ENCODE measurements at places on chromosomes 3 and 15.

- DNase-seq = no peak
Measured at GRCh38 chr3:127763816-127764215, 58.5 kb downstream of the MGLL start.

DNA sequence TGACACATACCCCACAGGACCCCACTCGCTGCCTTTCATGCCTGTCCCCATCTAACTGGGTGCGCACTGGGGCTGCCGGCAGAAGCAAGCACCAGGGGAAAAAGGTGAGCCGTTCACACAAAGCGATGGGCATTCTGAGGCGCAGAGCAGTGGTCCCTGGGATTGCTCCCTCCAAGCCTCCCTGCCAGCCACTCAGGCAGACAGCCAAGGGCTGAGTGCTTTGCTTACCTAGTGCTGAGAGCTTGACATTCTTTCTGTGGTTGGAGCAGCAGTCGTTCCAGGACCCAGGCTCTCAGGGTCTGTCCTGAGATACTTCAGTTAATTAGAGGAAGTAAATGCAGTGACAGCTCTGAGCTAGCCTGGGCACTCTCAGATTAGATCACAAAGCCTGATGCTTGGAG lies 5.7 kb downstream of the ESYT3 start:
- no peak for DNase-seq

DNA sequence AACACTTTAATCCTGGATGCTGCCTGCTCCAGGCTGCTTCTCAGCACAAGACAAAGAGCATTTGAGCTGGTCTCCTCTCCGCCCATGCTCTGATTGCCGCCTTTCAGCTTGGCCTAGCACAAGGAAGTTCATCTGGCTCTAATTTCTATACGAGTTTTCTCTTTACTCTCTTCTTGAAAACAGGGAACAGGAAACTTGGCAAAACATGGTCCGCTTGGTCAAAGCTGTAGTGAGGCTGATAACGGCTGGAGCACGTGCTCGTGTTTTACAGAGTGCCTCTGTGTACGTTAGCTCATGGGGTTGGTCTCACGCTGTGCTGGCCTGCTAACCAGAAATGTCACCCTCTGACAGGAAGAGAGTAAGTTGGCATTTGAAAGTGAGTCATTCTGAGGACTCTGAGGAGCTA lies 19.2 kb downstream of the RARRES1 start:
- no peak for DNase-seq

- no peak for DNase-seq
Measured at GRCh38 chr3:76063019-76063418, 277.7 kb upstream of the ZNF717 start.

- DNase-seq = no peak
Measured at GRCh38 chr3:58631742-58632141, 34.8 kb downstream of the FAM3D start.

DNA sequence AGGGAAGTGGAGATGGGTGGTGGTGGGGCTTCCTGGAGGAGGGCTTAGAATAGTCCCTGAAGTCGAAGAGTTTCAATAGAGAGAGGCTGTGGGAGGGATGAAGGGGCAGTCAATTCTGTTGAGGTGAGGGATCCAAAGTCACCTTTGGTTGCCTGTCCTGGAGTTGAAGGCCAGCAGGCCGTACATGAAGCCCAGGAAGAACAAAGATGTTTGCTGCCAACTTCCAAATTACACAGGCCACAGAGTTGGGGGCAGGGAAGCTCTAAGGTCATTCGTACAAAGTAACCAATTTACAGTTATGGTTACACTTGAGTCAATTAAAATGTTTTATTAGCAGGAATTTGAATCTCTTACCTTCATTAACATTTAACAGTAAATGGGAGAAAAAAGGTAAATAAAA lies 77.9 kb downstream of the FOXB1 start:
- no peak for DNase-seq

DNA sequence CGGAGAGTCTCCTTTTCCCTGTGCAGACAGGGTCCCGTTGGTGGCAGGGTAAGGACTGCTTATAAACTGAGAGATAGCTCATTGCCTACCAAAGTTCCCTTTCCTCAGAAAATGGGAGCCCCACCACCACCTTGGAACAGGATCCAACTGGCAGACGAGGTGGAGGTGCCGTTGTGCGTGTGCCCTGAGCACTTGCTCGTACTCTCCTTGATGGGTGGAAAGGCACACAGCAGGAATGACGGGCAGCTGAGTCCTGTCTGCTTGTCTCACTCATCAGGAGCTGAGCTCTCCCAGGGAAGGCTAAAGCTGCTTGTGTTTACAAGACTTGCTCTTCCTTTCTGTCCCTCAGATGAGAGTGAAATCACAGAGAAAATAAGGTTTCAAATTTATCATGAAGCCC lies 60.7 kb downstream of the B3GNT5 start:
- DNase-seq = no peak

DNA sequence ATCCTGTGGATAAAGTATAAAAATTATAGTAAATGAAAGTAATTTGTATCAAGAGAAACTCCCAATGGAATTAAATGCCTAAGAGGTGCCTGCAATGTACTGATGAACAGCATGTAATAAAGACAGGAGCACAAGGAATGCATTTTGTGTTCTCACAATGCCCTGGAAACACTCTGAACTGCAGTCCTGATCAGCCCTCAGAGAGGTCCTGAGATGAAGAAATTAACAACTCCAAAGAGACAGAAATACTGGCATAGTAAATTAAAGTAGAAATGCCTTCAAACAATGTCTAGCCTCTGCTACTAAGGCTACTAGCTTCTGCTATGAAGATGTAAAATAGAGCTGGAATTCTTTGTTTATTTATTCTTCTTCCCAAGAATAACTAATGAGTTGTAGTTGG lies 59.9 kb downstream of the CFAP20DC start:
- no peak for DNase-seq

GRCh38 chr15:91938136-91938535 lies 84.6 kb downstream of the SLCO3A1 start:
- DNase-seq = no peak

DNA sequence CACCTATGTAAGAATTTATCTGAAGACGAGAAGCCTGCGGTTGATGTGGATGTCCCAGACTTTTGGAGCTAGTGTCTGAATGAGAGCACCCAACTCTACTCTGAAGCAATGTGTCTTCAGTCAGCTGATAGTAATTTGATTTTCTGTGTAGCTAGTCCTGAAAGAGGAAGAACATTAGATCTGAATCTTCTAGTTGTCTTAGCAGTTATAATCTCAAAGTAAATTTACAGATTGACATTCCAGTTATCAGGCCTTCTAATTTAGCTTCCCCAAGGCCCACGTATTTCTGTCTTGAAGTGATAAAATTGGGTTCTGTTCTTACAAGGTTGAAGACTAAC lies 1.5 kb downstream of the TCAIM start:
- DNase-seq = no peak

Measured in activated CD4-positive, alpha-beta T cell treated with anti-CD3 and anti-CD28 coated beads, Interleukin-2, amount 50 U/mL, for 1 hour (primary cell).